ENCODE measurements at places on chromosomes 7 and 10.

DNA sequence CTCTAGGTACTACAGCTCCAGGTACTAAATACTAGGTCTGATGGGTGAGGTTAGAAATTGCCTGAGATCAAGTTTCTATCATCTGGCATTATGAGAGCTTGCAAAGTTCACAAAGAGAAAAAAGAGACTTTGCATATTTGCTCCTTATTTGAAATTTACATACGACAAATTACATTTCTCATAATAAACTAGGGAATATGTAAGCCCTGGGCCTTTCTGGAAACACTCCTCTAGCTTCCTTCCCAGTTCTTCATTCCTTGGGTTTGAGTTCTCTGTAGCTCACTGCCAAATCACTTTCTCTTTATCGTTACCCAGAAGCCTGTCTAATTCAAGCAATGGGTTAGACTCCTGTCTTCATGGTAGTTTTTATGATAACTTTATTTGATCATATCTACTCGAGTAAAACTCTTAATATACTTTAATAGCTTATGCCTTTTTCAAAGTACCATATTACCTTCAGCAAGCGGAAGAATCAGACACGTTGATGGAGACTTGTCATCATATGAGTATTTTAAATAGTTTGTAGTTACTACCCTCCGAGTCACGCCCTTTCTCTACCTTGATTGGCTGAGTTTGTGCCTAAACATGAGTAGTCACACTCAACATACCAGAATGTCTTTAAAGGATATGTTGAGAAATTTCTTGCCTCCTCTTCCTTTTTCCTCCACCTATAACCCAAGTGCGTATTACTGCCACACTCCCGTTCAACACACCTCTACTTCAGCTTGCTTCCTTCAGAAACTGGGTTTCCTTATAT is 150.5 kb downstream of the DKK1 start:
- DNase-seq = no peak

DNA sequence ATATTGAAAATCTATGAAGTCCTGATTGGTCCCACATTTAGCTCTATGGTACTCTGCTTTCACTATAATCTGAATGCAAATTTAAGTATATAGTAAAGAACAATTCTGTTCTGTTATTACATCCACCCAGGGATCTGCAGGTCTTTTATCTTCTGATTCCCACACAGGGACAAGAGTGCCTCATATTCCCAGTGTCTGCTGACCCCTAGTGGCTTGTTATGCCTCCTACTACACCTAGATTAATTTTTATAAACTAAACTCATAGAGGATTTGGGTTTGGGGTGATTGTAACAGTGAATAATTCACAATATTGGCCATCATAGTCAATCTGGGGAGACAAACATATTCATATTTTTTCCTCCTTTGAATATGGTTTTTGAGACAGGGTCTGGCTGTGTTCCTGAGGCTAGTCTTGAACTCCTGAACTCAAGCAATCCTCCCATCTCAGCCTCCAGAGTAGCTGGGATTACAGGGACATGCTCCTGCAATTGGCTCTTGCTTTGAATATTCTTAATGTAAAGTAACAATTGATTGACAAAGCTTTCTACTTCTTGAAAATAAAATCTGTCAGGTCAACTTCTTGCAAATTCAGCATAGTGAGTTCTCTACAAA is 282.1 kb downstream of the KCND2 start:
- DNase-seq = peak; percentile 47

DNA sequence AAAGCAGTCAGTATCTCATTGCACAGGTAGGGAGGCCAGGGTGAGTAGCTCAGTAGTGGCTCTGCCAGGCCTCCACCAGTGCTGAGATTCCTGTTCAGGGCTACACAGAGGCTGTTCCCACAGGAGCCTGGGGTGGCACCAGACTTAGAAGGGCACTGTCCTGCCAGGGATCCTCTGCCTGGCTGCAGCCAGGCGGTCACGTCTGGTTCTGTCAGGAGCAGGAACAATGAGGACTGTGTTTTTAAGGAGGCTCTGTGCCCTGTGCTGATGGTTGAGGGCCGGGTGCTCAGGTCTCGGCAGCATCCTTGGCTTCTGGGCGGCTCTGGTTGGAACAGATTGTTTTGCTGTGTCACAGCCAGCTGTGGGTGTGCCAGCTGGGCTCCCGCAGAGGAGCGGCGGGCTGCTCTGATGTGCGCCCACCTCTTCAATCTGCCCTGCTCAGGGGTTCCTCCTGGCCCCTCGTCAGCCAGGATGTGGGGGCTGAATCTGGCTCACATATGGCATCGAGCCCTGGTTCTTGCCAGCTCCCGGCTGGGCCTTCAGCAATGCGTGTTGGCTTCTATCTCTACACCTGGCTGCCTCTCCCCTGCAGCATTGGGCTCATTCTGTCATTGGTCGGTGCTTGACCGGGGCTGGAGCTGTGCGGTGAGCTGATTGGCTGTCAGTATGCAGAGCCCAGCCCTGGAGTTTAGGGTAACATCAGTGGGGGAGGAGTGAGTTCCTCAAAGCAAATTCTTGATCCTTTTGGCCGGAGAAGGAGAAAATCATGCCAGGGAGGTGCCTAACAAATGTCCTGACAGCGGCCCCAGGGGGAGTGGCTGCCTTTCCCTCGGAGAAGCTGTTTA is 41.2 kb downstream of the TACR2 start:
- DNase-seq = no peak

DNA sequence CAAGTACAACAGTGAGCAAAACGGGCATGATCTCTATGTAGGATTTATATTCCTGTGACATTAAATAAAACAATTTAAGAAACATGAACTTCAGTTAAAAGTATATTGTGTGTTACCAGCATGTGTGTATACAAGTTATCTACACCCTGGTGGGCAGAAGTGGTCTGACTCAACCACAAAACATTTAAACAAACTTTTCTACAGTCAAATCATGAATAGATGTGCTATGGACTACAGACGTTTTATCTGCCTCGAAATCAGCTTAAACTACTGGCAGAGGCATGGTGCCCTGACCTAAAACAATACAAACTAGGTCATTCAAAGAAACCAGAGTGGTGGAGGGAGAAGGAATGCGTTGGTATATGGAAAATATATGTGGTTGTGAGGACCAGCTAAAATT is 3.6 kb downstream of the ARL3 start:
- DNase-seq = no peak

- peak; percentile 26 for DNase-seq
These were observed 1127.7 kb downstream of the REEP3 start for GRCh38 chr10:64648915-64649314.

- no peak for DNase-seq
These were observed 58.9 kb downstream of the SFMBT2 start for GRCh38 chr10:7351894-7352293.

DNA sequence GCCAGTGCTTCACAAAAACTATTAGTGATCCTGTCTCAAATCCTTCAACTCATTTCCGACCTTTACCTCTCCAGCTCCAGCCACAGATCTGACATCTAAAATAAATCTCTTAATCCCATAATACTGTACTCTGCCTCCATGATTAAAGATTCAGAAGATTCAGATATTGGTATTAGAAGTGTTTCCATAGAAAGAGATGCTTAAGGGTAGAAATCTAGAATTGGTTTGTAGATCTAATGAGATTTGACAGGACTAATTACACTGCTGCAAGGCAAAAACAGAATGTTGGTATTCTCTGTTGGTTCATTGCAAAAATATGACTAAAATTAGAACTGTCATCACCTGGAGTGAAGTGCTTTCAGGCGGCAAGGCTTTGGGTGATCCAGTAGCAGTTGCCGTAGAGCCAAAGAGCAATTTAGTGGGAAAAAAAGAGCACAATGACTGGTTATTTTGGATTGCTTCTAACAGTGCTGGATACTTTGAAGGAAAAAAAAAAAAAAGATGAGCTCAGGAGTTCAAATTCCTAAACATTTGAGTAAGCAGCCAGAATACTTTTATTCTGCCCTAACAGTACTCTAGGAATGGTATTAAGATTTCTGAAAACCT is 940.1 kb upstream of the SORCS1 start:
- DNase-seq = no peak

DNA sequence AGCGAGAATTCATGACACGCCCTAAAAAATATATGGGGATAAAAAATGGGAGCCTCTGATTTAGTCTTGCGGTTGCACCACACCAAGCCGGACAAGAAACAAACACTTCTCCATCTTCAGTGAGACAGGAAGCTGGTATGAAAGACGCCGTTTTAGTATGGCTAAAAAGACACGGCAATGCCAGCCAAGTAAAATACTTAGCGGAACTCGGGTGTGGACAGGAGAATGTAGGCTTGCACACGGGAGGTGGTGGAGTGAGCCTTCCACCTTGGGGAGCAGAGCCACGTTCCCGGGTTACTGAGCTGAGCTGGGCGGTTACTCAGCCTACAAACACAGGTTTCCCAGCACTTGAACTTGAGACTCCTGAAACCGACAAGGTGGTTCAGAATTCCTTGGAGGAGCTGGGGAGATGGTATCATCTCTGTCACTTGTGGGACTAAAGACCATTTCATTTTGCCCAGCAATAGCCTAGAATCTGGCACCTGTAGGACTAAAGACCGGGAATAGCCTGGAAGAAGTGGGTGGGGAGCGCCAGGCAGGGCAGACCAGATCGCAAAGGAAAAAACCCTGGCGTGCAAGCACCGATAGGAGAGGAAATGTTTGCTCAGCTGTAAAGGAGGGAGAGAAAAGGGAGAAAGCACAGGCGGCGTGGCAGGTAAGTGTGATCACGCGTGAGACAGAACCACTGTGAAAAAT is 34.8 kb upstream of the SEPHS1 start:
- no peak for DNase-seq

DNA sequence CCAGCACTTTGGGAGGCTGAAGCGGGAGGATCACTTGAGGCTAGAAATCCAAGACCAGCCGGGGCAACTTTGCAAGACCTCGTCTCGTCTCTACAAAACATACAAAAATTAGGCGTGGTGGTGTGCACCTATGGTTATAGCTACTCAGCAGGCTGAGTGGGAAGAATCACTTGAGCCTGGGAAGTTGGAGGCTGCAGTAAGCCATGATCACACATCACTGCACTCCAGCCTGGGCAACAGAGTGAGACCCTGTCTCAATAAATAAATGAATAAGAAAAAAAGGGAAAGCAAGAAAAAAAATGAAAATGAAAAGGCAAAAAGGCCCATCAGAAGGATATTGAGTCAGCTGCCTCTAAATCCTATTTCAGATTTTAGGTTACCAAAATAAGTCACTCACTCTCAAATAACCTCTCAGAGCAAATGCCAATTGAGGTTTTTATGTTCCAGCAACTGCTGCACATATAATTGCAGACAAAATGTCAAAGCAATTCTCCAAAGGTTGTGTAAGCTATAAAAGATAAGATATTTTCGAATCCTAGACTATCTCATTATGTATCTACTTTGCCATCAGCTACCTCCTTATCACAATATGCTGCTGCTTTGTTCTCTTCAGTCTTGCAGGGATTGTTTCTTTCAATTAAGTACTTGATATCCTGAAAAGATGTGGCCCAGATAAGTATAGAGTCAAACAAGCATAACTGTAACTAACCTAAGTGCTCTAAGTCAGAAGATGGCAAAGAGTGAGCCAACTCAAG is 4.7 kb downstream of the BAZ1B start:
- no peak for DNase-seq

DNA sequence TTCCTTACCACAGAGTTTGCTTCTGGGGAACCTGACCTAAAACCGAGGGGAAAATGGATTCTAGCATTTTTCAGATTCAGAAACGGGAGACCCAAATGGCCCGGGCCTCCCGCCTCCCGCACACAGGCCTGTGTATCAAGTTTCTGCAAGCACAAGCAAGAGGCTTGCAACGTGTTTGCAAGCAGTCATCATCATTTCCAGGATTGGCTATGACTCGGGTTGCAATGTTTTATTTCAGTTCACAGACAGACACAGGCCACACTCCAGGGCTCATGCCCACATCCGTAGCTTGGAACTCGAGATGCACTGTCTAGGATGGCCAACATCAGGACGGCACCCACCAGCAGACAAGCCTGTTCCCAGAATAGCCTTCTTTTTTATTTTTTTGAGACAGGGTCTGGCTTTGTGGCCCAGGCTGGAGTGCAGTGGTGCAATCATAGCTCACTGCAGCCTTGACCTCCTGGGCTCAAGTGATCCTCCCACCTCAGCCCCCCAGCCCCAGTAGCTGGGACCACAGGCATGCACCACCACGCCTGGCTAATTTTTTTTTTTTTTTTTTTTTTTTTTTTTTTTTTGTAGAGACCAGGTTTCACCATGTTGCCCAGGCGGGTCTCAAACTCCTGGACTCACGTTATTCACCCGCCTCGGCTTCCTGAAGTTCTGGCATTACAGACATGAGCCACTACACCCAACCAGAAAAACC is 68.1 kb upstream of the FOXK1 start:
- DNase-seq = no peak

- no peak for DNase-seq
These were observed 470.0 kb upstream of the SEMA3A start for GRCh38 chr7:84664626-84665025.

GRCh38 chr10:101848894-101849351 is 5.3 kb upstream of the KCNIP2 start:
- DNase-seq = no peak

- DNase-seq = no peak
These were observed 102.0 kb downstream of the GRK5 start for GRCh38 chr10:119309423-119309770.

All from HCT116 (cell line).